ENCODE measurements at places on chromosomes 13 and 19. TPM values are rescaled to one million over a fixed set of nuclear protein-coding genes. Genes with fewer than 3 reads are reported as not detected.

The IFNL1 gene
- total RNA-seq: not detected

The OR7C1 gene
- not detected for total RNA-seq

The TSKS gene
- total RNA-seq: 1.6 TPM

The COX6B2 gene
- total RNA-seq: under 0.01 TPM

The NR2F6 gene
- 37.6 TPM for total RNA-seq

The ZNF439 gene
- 6.0 TPM for total RNA-seq

The IRGC gene
- total RNA-seq: not detected

The GPR12 gene
- not detected for total RNA-seq

The LSR gene
- total RNA-seq: 0.55 TPM

The AP1M1 gene
- 57.2 TPM for total RNA-seq

The IER2 gene
- total RNA-seq: 6.5 TPM

The TUBB4A gene
- total RNA-seq: not detected

The NLRP7 gene
- total RNA-seq: not detected

The IGFL2 gene
- total RNA-seq: not detected

The ZNF98 gene
- total RNA-seq: not detected

The ZNF66 gene
- total RNA-seq: 0.71 TPM

The ZIC2 gene
- not detected for total RNA-seq

The OXGR1 gene
- not detected for total RNA-seq

The CPB2 gene
- not detected for total RNA-seq

The CGB5 gene
- total RNA-seq: not detected

The MISP3 gene
- total RNA-seq: 0.28 TPM

The SHC2 gene
- total RNA-seq: 1.3 TPM

The PROZ gene
- not detected for total RNA-seq

The KCNC3 gene
- total RNA-seq: 0.09 TPM

The RAD23A gene
- total RNA-seq: 64.8 TPM

The FCER2 gene
- not detected for total RNA-seq

The ACER1 gene
- not detected for total RNA-seq

The PCDH9 gene
- 3.6 TPM for total RNA-seq

The PSG11 gene
- total RNA-seq: not detected

The WDR87 gene
- total RNA-seq: not detected

The CCNA1 gene
- total RNA-seq: 1.4 TPM

The CRX gene
- total RNA-seq: not detected

The PALM3 gene
- total RNA-seq: under 0.01 TPM

The LRRC8E gene
- 6.3 TPM for total RNA-seq

The IZUMO4 gene
- total RNA-seq: 1.0 TPM

The SIGLEC9 gene
- 0.09 TPM for total RNA-seq

The ODAD3 gene
- 0.28 TPM for total RNA-seq

The INSL3 gene
- total RNA-seq: not detected

The CEACAM3 gene
- not detected for total RNA-seq

The CASP14 gene
- total RNA-seq: not detected

The ZNF841 gene
- 24.2 TPM for total RNA-seq

The LRRC25 gene
- total RNA-seq: 0.14 TPM

The RGL3 gene
- total RNA-seq: 1.4 TPM

The CYP2B6 gene
- total RNA-seq: not detected

The DPY19L3 gene
- 26.5 TPM for total RNA-seq

The SIGLEC5 gene
- total RNA-seq: not detected
